ENCODE measurements at places on chromosomes 4 and X. TPM values are rescaled to one million over a fixed set of nuclear protein-coding genes. Genes with fewer than 3 reads are reported as not detected.

- H3K27me3 ChIP-seq, result peaks cover 66% of the 10 kb centered on the region
- no peak overlapping the region for H3K4me3 ChIP-seq
- DNase-seq, result no peak
- H3K4me1 ChIP-seq, result peaks cover 11% of the 10 kb centered on the region
- no peaks in the 10 kb centered on the region for H3K36me3 ChIP-seq
These were observed 2.2 kb downstream of the RNF150 start for GRCh38 chr4:141130947-141131605.

GRCh38 chr4:12897954-12898353 lies 586.2 kb downstream of the RAB28 start:
- no peak overlapping the region for H3K4me3 ChIP-seq
- H3K27me3 ChIP-seq, result no peaks in the 10 kb centered on the region
- H3K36me3 ChIP-seq, result no peaks in the 10 kb centered on the region
- no peak for DNase-seq

GRCh38 chrX:154120567-154120966 lies 23.1 kb upstream of the MECP2 start:
- H3K4me1 ChIP-seq, result peaks cover 29% of the 10 kb centered on the region
- no peak for DNase-seq
- H3K27ac ChIP-seq, result no peak overlapping the region
- H3K36me3 ChIP-seq, result no peaks in the 10 kb centered on the region
- H3K4me3 ChIP-seq, result no peak overlapping the region
- no peaks in the 10 kb centered on the region for H3K27me3 ChIP-seq

SMC1A gene
- 28.6 TPM for total RNA-seq

- H3K4me3 ChIP-seq, result peak overlapping the region; percentile 48
- H3K27me3 ChIP-seq, result no peaks in the 10 kb centered on the region
- no peak for DNase-seq
- peak overlapping the region; percentile 95 for H3K27ac ChIP-seq
- peaks cover 85% of the 10 kb centered on the region for H3K4me1 ChIP-seq
These were observed 8.1 kb downstream of the SEPTIN6 start for GRCh38 chrX:119684916-119685224.

- H3K27ac ChIP-seq, result no peak overlapping the region
- DNase-seq, result no peak
- no peaks in the 10 kb centered on the region for H3K4me1 ChIP-seq
- H3K4me3 ChIP-seq, result no peak overlapping the region
- H3K36me3 ChIP-seq, result no peaks in the 10 kb centered on the region
These were observed 1744.4 kb upstream of the ADGRL3 start for GRCh38 chr4:59455751-59456150.

Measured in CD4-positive, alpha-beta T cell (primary cell).